ENCODE measurements at places on chromosomes 3 and 15.
A peak's percentile ranks its signal among the peaks of the same experiment; 100 is the strongest.

GRCh38 chr15:27834684-27835083 is 264.4 kb downstream of the OCA2 start:
- DNase-seq = no peak

DNA sequence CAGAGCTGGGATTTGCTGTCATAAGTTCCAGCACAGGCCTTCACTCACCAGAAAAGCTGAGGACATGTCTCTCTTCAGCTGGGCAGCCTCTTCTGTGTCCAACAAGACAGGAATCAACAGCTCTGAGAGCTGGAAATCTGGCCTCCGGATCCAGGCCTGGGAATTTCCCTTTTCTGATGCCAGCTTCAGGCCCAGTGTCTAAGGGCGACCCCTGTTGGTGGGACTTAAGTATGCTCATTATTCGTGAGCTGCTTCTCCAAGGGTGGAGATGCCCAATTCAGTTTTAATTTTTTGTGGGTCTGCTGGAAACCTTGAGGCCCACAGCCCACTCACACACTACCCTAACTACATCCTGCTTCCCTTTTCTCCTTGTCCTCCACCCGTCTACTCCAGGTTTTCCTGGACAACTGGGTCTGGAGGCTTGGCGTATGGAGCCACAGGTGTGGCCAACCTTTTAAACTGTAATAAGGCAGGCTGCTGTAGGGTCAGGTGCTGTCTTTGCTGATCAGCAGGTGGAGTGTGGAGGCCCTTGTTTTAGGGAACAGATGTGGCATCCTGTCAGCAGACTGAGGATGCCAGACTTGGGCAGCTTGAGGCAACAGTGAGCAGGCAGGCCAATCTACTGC is 2.6 kb upstream of the CEMIP start:
- DNase-seq = peak; percentile 56

GRCh38 chr3:135081856-135082434 is 286.9 kb downstream of the EPHB1 start:
- DNase-seq = no peak

DNA sequence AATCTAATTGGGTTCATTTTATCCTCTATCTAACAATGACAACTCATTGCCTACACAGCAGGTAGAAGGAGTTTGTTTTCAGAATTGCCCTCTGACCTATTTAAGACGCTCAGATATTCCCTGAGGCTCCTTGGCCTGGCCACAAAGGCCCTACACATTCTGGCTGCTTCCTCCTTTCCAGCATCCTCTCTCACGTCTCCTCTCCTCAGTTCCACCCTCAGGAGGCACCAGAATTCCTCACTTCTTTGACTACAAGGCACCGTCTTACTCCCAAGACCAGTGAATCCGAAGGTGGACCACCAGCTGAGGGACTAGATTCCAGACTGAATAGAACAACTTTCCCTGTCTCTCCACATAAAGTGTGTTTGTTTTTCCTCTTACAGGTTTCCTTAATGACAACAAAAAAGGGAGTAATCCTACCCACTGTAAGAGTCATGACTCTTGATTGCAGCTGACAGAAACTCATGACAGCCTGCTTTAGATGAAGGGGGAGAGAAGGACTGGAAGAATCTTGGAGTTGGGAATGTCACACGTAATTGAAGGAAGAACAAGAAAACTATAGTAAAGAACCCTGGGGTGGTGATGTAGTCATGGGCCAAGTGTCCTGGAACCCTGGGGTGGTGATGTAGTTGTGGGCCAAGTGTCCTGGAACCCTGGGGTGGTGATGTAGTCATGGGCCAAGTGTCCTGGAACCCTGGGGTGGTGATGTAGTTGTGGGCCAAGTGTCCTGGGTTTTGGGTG is 22.0 kb upstream of the MUC20 start:
- DNase-seq = no peak

DNA sequence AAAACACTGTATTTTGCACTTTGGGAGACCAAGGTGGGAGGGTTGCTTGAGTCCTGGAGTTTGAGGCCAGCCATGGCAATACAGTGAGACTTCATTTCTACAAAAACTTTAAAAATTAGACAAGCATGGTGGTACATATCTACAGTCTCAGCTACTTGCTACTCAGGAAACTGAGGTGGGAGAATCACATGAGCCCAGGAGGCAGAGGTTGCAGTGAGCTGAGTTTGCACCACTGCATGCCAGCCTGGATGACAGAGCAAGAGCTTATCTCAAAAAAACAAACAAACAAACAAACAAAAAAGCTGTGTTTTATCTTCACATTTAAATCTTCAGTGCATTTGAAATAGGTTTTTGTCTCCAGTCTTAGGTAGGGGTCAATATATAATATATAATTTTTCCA is 4.8 kb upstream of the SLC9C1 start:
- no peak for DNase-seq

GRCh38 chr3:14286887-14287500 is 108.4 kb downstream of the LSM3 start:
- no peak for DNase-seq

DNA sequence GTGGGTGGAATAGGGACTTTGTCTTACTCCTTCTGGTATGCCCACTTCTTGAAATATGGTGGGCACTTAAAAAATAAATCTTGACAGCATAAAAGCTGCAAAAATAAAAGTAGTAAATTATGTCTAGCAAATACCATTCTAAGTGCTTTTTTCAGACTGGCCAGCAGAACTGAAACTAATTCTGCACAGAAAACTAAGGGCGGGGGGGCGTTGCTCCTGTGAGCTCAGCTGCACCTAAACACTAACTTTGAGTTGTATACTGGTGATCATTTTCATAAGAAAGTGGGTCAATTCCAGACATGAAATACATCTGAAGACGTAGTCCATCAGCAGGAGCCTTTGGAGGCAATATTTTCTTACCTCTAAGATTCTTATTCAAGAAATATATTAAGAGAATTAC is 114.8 kb downstream of the WDR76 start:
- no peak for DNase-seq

- DNase-seq = peak; percentile 36
Observed at GRCh38 chr3:147200545-147200944, 205.8 kb downstream of the ZIC4 start.

DNA sequence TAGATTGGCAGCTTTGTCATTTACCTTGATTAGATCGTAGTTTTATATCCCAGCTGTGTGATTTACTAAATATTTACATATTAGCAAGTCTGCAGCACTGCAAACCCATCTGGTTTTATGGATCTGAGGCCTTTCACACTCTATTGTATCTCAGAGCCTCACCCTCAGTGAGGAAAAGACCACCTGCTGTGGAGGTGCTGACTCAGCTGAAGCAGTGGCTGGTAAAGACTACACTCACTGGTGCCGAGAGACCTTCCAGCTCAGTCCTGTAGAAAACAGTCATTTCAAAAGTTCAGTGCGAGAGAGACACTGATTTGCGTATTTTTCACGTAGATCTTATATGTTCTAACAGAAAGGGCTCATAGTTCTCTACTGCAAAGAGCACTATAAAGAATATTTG is 307.8 kb upstream of the TPM1 start:
- DNase-seq = no peak

GRCh38 chr3:124101643-124102042 is 109.7 kb upstream of the ROPN1 start:
- DNase-seq = no peak

GRCh38 chr3:101879623-101880284 is 30.4 kb downstream of the NFKBIZ start:
- DNase-seq = no peak

DNA sequence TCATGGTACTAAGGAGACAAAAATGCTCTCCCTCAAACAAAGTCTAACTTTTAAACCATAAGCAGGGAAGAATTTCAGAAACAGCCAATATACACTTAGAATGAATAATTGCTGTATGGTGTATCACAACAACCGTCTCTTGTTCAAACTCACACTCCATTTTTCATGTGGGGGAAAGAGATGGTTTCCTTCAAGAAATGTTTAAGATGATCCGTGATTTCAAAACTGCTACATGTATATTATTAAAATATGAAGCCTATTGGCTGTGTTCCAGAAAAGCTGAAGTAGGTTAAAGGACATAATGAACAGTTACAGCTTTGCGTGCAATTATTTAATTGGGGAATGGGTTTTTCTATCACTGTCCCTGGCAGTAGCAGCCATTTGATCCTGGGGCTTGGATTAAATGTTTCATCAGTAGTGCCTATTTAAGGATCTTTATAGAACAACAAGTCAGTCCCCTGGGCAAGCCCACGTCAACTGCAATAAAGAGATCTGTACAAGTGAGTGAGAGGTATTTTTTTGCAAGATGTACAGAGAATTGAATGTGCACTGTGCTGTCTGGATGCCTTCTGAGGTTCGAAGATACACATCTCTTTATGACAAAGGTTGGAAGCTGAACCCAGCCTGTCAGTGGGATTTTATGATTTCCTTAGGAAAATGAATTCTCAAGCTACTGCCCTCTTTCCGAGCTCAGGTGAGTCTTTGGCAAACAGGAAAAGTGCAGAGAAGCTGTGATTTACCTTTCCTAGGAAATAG is 337.2 kb upstream of the RARB start:
- DNase-seq = no peak

DNA sequence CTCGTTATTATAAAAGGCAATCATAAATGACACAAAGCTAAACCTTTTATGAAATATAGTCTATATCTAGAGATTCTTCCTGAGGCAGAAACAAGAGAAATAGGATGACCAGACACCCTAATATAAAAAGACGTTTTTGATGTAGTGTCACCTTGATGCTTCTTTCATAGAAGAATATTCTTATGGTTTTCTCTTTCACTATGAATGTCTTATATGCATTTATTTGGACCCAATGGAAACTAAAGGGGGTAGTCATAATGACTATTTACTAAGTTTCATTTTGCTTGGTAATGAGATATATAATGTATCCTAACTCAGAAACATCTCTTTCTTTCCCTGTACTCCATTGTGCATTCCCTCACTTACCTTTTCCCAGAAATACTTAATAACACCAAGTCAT is 393.9 kb downstream of the RAP2B start:
- no peak for DNase-seq

GRCh38 chr3:40120806-40121205 is 188.7 kb upstream of the EIF1B start:
- DNase-seq = peak; percentile 60

- DNase-seq = no peak
Observed at GRCh38 chr3:5579139-5579602, 391.7 kb downstream of the EDEM1 start.

DNA sequence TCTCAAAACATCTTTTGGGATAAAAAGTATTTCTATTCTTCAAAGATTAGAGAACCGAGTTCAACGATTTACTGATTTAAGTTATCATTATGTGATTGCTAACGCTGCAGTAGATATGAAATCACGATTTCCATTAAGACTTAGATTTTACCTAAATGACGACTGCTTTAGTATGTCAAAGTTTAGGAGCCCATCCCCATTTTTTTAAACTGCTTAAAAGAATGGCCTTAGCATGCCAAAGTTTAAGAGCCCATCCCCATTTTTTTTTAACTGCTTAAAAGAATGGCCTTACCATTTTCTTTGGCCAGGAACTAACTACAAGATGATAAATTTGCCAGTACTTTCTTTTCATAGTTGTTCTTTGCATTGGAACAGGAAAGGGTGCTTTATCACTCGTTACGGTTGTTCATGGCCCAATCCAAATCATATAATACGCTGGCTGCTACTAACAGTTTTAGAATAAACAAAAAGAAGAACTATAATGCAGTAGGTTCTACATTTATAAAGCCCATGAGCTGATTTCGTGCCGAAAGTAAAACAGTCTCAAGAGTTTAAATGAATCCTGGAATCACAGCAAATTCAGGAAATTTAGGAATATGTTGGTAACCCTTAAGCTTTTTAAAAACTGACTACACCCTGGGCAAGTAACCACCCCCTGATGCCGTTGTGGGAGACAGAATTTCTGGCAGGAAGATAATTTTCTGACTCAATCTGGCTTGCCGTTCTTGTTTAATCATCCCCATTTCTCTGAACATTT is 869 bp upstream of the TSC22D2 start:
- DNase-seq = peak; percentile 56

- DNase-seq = no peak
Observed at GRCh38 chr3:126394977-126395321, 240 bp downstream of the CFAP100 start.

- DNase-seq = no peak
Observed at GRCh38 chr15:32007355-32007960, 22.9 kb upstream of the CHRNA7 start.

DNA sequence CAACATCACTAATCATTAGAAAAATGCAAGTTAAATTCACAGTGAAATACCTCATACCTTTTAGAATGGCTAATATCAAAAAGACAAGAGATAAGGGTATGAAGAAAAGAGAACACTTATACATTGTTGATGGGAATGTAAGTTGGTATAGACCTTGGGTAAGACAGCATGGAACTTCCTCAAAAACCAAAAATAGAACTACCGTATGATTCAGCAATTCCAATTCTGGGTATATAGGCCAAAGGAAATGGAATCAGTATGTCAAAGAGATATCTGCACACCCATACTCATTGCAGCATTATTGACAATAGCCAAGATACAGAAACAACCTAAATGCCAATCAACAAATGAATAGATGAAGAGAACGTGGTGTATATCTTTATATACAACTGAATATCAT is 166.8 kb upstream of the LRRN1 start:
- DNase-seq = no peak

DNA sequence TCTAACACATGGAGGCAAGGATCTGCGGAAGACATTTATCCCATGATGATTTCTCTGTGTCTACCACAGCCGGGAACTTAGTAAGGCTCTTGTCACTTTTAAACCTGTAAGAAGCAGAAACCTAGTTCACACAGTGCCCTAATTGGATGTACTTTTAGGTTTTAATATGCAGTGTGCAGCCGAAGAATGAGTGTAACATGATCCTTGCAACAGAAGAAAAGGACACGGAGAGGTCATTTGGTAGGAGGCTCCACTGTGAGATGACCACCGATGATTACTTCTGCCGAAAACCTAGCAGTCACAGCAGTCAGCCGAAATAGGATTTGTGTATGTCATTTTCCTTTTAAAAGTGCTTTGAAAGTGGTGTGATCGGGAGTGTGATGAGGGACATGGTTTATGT is 6.8 kb downstream of the CACNA1D start:
- DNase-seq = no peak

DNA sequence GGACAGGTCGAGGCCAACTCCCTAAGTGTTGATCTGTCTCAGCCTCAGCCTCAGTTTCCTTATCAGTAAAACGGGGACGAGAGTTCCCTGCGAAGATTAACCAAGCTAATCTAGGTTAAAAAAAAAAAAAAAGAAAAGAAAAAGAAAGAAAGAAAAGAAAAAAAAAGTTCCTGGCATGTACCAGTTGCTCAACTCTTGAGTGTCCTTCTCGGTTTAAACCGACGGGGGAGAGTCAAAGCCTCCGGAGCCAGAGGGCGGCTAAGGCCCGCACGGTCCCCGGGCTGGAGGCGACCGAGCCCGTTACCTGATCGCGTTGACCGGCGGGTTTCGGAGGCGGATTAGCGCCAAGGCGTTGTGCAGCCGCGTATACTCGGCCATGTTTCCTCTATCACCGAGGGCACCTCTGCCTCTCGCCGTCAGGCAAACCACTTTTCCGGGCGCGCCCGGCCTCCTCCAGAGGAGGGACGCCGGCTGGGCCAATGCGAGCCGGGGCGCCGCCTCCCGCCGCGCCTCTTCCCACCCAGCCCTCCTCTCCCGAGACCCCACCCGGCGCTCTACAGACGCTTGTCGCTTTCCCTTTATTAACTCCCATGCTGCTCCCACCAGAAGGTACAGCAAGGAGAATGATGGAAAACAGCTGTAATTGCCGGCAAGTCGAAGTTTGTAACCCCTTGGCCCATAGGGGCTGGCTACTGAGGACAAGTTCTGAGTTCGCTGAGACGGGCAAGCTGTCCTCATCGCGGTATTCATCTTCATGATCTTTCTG is at the start of gene EHHADH:
Gene EHHADH, minus strand, starts transcription at position 405 of the 766 bp plus-strand sequence. Its CDS starts 27 bp downstream, at position 378.
- DNase-seq = peak; percentile 28

Data from HFFc6 (cell line).